Suppressor macrophage treated with lipopolysaccharide for 1 hour (primary cell): ENCODE measurements at places on chromosomes 6 and 20.

GRCh38 chr6:149169761-149170511, 147.6 kb upstream of the TAB2 start:
- peak; percentile 61 for DNase-seq

- no peak for DNase-seq
Observed at GRCh38 chr6:96844530-96844929, 7.3 kb upstream of the GPR63 start.

- peak; percentile 88 for DNase-seq
Observed at GRCh38 chr6:16332175-16332542, 93.8 kb downstream of the GMPR start.

DNA sequence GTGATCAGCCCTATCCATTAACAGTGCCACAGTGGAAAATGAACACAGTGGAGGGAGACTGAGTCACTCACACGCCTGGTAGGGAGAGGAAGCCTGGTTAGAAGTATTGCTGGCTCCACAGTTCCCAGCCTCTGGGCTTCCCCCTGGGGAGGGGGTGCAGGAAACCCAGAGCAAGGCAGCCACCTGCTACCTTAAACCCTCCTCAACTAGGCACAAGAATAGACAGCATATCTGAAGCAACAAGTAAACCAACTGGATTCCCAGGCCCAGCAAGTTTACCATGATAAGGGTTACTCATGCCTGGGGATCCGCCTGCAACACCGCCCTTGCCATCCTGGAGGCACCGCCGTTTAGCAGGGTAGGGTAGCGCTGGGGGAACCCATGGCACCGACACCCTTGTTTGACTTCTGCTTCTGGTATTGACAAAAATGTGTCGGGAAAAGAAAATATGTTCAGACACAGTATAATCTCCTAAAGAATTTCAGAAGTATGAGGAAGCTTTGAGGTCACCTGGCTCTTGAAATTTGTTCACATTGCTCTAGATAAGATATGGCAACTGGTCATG, 38.3 kb downstream of the SLC22A23 start:
- no peak for DNase-seq

- DNase-seq: peak; percentile 70
Observed at GRCh38 chr6:47377971-47378370, 68.3 kb upstream of the TNFRSF21 start.

DNA sequence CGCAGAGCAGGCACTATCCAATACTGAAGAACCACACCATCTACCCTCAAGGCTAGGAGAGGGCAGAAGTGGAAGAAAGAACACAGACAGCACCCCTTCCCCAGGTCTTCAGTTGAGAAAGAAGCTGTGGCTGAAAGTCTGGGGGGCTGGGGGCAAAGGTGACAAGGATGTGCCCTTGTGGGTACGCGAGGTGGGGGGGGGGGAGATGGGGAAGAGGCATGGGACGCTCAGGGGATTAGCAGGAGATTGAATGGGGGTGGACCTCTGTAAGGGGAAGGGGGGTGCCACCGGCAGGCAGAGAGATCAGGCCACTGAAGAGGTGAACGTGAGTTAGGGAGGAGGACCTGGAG, 1.1 kb downstream of the B4GALT5 start:
- DNase-seq: no peak

GRCh38 chr20:18989736-18990474, 176.3 kb downstream of the SCP2D1 start:
- no peak for DNase-seq

- DNase-seq: no peak
Observed at GRCh38 chr6:123017104-123017682, 21.2 kb downstream of the CLVS2 start.

DNA sequence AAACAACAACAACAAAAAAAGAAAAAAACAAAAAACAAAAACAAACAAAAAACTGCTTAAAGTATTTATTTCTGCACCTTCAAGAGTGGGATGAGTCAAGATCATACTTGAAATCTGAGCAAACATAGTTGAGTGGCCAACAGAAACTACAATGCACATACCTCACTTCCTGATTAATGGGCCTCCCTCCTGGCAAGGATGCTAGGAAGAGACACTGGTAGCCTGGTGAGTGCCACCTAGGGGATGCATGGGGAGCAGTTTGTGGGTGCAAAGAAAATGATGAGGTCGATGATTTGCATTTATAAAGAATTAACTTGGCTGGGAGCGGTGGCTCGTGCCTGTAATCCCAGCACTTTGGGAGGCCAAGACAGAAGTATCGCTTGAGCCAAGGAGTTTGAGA, 808.1 kb downstream of the MAFB start:
- DNase-seq: no peak

GRCh38 chr6:15881150-15881549, 218.3 kb upstream of the DTNBP1 start:
- peak; percentile 75 for DNase-seq
